ENCODE measurements at places on chromosomes 13 and 19.

DNA sequence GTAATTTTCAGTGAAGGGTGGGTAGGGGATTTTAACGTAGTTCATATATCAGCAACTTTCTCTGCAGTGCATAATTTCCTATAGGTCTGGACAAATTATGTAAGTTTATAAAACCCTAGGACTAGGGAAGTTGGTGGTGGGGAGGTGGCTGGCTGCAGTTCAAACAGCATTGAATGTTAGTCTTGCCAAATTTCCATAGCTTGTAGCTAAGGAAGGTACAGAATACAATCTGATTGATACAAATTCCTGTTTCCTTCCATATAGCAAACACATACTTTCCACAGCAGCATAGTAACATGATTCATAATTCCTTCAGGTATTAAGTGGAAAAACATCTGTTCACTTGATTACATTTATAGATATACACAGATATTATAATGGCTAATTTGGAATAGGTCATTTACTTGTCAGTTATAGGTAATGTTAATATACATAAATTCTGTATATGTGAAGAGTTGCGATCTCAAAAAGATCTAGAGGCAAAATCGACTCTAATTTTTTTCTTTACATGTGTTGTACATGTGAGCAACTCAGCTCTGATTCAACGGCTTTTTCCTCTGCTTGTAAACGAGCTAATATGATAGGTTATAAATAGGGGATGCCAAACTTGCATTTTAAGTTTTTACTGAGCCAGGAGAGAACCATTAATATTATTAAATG is 233.4 kb upstream of the CSNK1A1L start:
- DNase-seq: no peak

GRCh38 chr13:42794577-42795275 is 13.3 kb downstream of the FAM216B start:
- peak; percentile 51 for DNase-seq

DNA sequence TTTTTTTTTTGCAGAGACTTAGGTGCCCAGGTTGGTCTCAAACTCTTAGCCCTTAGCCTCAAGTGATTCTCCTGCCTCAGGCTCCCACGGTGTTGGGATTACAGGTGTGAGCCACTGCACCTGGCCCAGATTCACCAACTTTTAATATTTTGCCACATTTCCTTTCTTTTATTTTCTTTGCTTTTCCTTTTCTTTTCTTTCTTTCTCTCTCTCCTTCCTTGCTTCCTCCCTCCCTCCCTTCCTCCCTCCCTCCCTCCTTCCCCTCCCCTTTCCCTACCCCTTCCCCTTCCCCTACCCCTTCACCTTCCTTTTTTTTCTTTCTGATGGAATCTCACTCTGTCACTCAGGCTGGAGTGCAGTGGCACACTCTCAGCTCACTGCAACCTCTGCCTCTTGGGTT is 35.3 kb downstream of the BICRA start:
- DNase-seq: no peak

DNA sequence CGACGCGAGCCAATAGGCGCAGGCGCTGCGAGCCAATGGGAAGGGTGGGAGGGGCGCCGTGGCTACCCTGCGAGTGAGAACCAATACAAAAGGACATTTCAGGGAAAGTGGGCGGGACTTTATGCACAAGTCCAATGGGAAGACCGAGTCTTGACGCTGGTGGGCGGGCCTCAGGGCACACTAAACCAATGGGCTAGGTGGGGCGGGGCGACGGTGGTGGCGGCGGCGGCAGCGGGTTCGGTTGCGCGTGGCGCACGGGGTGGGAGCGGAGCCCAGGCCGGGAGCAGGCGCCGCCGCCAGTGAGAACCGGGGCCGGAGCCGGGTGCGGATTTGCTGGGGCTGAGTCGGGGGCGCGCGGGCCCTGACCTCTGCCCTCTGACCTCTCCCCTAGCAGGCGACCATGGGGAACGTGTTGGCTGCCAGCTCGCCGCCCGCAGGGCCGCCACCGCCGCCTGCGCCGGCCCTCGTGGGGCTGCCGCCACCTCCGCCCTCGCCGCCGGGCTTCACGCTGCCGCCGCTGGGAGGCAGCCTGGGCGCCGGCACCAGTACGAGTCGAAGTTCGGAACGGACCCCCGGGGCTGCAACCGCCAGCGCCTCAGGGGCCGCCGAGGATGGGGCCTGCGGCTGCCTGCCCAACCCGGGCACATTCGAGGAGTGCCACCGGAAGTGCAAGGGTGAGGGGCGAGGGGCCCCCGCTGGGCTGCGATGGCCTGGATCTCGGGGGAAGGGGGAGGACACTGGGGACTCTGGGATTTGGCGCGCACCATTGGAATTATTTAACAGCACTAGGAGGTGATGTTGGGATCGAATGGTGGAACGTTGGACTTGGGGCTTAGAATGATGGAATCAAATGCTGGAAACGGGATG is at the start of gene TOMM40:
TSS of gene TOMM40 (plus strand) at position 239 of the 867 bp plus-strand sequence. CDS start at position 401, 162 bp downstream.
- no peak for DNase-seq

DNA sequence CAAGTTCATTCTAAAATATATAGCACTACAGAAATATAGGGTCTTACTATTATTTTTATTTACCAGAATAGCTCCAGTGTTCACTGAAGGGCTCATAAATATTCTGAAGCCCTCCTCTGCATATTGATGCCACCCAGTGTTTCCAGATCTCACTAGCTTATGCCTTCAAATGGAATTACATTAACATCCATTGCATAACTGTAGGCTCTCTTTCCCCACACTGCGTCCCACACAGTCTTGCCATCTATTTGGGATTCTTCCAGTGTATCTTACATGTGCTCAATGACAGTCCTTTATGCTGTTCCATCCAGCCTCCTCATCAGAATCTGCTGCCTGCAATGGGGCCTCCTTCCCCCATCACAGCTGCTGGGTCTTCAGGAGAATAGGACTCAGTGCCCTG is 137.2 kb downstream of the CYSLTR2 start:
- DNase-seq: no peak

DNA sequence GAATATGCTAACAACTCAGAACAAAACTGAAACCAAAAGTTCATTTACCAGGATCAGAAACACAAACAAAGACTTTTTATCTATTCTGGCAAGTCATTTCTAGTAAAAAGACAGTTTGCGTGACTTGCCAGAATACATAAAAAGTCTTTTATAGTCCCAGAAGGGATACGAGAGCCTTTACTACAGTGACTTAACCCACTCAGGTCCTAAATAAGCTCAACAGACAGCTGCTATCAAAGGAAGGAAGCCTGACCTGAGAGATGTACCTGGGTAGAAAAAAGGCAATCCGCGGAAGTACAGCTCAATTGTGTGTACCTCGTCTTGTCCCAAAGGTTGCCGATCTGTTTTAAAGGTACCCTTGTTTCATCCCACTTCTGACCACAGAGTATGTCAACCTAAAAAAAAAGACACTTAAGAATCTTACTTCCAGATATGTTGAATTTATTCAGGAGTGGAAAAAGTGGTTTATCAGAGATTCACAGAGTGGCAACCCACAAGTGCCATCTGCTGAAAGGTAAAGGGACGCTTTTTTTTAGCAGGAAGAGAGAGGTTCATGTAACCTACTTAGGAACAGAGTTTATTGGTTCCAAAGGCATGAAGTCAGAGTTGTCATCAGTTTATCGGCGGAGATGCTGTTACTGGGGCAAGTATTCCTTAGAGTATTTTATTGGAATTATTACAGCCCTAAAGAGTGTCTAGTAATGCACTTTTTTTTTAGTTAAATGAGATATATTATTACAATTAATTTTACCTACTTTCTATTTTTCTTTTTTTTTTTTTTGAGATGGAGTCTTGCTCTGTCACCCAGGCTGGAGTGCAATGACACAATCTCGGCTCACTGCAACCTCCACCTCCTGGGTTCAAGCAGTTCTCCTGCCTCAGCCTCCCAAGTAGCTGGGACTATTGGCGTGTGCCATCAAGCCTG is 69.7 kb upstream of the C1QTNF9B start:
- DNase-seq: no peak

GRCh38 chr13:77595166-77595810 is 59.8 kb downstream of the SCEL start:
- no peak for DNase-seq

DNA sequence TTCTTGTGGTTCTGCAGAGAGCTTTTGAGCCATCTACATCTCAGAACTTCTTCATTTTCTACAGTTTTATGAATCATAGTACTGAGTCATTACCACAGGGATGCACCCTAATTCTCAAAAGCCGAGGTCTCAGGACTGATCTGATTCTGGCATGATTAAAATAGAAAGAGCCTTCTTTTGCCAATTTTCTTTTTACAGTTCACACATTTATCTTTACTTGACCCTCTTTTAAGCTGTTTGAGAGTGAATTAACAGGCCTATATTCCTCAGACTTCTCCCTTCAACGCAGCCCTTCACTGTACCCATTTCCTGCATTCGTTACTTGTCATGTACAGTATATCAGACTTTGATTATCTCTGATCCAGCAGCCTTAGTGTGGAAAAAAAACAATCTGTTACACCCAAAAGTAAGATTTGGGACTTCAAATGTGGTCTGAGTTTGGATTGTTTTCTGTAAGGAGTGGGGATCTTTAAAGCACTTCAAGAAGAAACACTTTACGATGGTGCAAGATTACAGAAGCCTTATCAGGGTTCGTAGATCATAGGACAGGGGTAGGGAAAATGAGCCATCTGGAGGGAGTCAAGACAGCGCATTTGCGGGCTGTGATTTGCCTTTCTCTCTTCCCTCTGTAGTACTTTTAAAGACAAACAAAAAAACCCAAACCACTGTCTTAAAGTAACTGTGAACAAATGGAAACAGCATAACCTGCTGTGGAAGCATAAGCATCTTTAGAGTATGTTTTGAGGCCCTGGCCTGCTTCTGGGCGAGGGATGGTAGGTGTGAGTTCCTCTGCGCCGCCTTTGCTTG is 15.3 kb upstream of the GPR183 start:
- DNase-seq: peak; percentile 86

- no peak for DNase-seq
Observed at GRCh38 chr13:33016414-33017322, at the start of gene KL. KL (plus strand) TSS chr13:33016423; CDS start chr13:33016441, 18 bp downstream.

DNA sequence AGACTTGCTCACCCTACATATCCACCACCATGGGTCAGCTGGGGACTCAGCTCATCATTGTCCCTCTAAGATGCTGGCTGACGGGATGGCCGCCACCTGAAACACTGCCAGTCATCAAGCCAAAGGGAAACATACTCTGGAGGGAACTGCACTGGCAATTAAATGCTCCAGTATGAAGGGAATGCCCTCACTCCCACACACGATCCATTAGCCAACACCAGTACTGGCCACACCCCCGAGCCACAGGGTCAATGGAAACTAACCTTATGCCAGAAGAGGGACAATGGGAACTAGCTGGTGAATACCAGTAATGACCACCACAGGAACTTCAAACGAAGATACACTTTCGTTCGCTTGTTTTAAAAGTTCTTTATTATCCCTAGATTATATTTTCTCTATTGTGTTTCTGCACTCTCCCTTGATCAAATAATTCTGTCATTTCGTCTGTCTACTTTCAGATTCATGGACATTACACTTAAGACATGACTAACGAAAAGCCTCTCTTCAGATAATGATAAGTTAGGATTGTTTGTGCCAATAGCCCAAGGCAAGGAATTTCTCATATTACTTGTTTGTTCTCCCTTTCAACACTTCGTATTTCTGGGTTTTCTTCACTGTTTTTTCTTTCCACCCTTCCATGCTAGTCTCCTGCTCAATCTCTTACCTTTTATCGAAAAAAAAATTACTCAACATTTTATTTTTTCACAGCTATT is 1.7 kb upstream of the ZNF507 start:
- no peak for DNase-seq

All from fibroblast of skin of right quadriceps (primary cell).